ENCODE measurements at places on chromosomes 5 and 9.

DNA sequence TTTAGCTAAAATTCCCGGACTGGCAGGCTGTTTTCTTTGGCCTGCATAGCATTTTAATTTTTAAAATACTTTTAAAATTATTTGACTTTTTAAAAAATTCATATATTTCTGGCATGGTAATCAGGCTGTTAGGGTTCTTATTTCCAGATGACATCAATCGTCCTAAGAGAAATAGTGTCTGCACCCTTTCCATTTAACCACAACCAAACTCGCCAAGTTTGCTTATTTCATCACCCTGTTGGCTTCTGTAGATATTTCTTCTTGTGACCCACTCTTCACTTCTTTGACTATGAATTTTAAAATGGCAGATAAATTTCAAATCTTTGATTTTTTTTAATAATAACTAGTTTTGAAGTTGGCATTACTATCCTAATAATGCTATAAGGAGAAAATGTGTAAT, 675.7 kb upstream of the FTMT start:
- no peak for DNase-seq

DNA sequence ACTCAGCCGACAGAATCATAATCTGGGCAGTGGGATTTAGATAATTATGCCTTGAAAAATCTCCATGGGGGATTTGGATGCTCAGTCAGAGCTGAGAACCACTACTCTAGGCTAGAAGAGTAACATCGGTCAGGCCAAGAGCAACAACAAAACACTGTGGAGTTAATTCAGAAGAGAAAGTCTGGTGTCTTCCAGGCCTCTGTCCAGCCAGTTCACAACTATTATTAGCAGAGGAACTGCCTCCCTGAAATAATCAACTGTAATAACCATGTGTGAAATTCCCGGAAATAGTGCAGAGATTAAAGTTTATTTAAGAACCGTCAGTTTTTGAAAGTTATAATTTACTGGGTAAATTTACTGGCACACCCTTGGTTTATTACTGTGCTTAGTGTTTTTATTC, 8.2 kb upstream of the MARCHF3 start:
- no peak for DNase-seq

DNA sequence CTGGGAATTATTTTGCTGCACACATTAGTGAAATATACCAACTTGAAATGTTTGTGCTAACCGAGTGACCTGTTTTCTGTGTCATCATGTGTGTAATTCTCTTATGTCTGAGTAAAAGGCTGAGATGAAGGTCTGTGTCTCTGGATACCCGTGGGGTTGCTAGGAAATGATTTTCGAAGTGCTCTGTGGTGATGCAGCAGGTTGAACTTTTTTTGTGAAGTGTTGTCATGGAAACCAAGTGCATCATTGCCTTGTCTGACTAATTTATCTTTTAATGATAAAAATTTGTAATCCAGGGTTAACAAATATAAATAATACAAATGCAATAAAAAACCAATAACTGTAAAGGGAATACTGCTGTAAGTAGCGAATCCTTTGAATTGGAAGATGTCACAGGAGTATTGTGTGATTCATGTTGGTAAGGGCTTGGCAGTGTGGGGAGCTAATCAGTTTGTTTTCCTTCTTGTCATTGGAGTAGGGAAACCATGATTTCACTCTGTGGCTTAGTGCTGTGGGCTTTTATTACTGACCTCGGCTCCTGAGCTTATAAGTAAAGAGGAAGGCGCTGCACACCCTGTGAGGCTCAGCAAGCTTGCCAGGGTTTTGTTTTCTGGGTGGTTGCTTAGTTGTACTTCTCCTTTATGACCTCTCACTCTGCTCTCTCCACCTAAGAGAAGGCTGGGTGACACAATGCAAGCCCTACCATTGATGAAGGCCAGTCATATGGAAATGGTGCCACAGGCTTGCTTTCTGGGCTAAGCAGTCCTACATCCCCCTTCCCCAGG, 22.3 kb downstream of the PDE8B start:
- no peak for DNase-seq

DNA sequence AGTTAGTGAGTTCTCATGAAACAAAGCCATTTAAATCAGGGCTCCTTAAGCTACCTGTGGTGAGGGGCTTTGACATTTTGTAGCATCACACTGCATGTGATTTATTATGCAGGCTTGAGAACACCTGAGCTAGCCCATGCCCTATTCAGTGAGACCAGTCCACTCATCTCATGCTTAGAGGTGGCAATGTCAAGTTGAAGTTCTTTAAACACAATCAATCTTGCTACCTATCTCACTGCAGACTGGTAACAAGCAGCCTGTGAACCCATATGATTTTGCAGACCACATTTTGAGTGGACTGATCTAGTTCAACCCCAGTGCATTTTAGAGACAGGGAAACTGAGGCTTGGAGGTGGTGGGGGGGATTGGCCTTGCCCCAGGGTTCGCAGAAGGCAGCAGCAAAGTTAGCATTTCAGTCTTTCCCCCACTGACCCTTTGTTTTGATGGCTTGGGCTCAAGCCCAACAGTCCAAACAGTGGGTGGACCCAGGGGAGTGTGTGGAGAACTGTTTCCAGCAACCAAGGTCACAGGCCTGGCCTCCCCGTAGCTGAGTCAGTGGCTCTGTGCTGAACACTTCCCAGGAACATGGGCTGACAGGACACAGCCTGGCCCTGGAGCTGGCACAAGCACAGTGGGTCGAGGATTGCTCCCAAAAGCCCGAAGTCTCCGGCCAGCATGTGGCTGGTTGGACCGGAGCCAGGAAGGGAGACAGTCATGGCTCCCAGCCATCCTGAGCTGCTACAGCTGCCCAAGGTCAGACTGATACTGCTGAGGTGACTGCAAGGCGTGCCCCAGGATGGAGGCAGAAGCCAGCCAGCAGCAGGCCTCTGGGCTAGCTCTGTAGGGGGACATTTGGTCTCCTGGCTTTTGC, 95.3 kb downstream of the RGS3 start:
- DNase-seq: no peak

- no peak for DNase-seq
Measured at GRCh38 chr5:33023649-33024048, 312.5 kb downstream of the NPR3 start.

- no peak for DNase-seq
Measured at GRCh38 chr9:124215956-124216355, 41.8 kb upstream of the NEK6 start.

- DNase-seq: no peak
Measured at GRCh38 chr5:135076801-135077200, 42.8 kb upstream of the PITX1 start.
